ENCODE measurements at places on chromosomes 5 and 9.

- DNase-seq, result no peak
Observed at GRCh38 chr9:81666123-81666522, 23.2 kb downstream of the TLE1 start.

- no peak for DNase-seq
Observed at GRCh38 chr9:97980479-97980803, 2.7 kb upstream of the ANP32B start.

GRCh38 chr5:8767746-8768145, 778.1 kb downstream of the SEMA5A start:
- DNase-seq, result no peak

DNA sequence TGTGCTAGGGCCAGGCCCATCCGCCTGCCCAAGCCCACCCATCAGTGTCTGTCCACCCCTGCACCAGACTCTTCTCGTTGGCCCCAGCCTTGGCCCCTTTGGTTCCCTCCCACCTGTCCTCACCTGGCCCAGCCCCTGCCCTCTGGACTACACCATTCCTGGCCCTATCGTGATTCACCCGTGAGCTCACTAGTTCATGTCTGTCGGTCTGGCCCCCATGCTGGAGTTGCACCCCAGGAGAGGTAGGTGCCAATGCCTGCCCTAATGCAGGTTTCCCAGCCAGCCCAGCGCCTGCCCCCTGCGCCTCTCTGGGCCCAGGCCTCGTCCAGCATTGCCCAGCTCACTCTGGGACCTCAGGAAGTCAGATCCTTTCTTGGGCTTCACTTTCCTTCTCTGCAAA, 115.4 kb upstream of the LMX1B start:
- DNase-seq, result no peak

DNA sequence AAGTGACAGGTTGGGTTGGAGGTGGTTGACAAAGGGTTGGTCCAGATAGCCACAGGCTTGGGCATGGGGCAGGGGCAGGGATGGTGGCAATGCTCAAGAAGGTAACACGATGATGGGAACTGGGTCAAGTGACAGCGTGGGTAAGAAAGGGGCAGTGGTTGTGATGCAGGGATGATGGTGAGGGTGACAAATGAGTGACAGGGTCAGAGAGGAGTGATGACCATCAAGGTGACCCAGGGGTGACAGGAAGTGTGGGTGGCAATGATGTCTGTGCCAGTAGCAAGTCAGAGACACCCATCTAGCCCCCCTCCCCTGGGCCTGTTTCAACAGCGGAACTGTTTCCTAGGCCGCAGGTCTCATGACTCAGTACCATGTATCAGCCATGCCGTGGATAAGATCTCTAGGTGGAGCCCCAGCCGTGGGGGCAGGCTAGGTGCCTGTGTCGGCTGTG, 20.5 kb downstream of the AQP3 start:
- DNase-seq, result no peak

DNA sequence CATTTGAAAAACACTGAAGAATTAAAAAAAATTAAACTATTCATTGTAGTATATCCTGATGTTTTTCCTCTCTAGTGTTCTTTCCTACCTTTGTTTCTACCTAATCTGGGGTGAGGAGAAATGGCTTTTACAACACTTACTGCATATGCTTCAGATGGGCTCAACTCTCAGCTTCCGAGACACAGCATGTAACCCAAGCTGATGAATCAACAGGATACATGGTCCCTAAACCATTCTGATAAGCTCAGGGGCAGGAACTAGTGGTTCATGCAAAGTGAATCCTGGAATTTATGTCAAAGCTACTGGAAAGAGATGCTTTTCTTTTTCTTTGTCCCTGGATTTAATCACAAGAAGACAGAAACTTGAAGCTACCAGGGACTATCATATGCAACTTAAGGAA, 672.5 kb upstream of the RORB start:
- DNase-seq, result no peak

DNA sequence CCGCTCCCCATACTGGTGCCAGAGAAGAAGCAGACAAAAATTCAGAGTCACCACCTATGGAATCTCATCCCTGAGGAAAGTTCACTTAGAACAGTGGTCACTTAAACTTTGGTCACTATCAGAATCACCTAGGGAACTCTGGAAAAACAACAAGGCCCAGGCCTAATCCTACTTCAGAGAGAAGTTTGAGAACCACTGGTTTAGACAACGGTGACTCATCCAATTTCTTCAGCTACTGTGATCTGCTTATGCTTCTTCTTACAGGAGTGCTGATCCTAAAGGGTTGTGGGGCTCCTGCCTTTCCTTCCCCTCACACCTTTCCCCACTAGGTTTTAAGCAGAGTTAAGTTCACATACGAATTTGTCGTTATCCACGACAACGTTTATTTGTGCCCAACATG, 194.7 kb upstream of the KLF4 start:
- no peak for DNase-seq

GRCh38 chr5:142395334-142395733, 70.5 kb upstream of the SPRY4 start:
- DNase-seq, result no peak

- no peak for DNase-seq
Observed at GRCh38 chr5:144202072-144202471, 31.4 kb downstream of the KCTD16 start.

GRCh38 chr9:130198501-130199179, 26.4 kb downstream of the NCS1 start:
- DNase-seq, result no peak

DNA sequence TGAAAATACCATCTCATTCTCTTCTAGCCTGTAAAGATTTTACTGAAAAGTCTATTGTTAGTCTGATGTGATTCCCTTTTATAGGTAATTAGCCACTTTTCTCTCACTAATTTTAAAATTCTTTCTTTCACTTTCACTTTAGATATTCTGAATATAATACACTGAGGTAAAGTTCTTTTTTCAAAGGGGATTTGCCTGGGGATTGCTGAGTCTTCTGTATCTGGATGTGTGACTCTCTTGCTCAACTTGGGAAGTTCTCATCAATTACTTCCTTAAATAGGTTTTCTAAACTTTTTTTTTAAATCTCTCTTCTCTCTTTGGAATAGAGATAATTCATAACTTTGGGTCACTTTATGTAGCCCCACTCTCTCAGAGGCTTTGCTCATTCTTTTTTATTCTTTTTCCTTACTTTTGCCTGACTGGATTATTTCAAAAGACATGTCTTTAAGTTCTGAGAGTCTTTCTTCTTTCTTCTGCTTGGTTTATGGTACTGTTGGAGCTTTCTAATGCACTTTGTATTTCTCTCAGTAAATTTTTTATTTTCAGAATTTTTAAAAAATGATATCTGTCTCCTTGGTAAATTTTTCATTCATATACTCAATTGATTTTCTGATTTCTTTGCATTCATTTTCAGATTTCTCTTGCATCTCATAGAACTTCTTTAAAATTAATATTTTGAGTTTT, 55.9 kb upstream of the IL12B start:
- no peak for DNase-seq

GRCh38 chr5:172840432-172841154, 6.5 kb downstream of the ERGIC1 start:
- no peak for DNase-seq

GRCh38 chr9:130301483-130302286, 36.1 kb downstream of the HMCN2 start:
- no peak for DNase-seq

DNA sequence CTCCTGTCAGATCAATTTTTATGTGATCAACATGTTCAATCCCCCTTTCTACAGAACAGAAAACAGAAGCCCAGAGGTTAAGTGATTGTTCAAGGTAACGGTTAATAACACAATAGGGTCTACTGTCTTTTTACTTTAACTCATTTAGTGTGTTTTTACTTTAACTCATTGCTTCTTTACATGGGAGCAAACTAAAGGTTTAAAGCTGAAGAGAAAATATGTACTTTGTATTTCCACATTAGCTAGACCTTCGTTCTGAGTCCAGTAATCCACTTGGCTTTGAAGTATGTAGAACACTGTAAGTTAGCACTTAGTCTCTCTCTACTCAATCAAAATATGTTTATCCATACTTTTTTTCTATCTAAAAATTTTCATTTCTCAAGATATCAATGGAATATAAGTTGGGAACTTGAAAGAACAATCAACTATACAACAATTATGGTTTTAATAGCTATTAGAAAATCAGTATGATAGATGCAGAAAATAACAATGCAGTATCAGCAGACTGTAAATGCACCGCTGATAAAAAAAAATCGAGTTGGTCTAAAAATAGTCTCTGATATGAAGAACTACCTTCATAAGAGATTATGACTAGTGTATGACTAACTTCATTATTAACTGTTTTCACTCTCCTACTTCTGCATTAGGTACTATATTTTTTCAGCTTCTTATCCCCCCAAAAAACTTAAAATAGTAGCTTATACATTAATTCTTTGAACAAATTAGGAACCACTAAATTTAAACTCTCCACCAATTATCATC, 20.6 kb downstream of the PGGT1B start:
- DNase-seq, result no peak

DNA sequence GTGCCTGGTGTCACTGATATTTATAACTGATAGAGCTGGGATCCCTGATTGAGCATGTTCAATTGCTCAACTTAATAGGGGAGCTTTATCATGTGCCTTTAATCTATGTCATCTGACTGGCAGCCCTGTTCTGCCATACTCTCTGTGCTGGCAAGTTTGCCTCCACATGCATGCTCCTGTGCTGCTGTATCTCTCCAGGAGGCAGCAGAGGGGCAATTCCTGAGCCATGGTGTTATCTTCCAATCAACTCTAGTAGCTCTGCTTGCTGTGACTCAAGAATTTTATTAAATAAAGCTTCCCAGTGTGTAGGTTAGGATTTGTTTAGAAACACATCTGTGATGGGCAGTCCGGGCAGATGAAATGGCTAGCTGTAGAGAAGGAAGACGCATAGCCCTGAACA, 642.0 kb downstream of the KIF4B start:
- no peak for DNase-seq

- DNase-seq, result no peak
Observed at GRCh38 chr9:13450723-13451122, 171.2 kb upstream of the MPDZ start.

GRCh38 chr9:134980991-134981390, 63.3 kb upstream of the FCN1 start:
- DNase-seq, result no peak

DNA sequence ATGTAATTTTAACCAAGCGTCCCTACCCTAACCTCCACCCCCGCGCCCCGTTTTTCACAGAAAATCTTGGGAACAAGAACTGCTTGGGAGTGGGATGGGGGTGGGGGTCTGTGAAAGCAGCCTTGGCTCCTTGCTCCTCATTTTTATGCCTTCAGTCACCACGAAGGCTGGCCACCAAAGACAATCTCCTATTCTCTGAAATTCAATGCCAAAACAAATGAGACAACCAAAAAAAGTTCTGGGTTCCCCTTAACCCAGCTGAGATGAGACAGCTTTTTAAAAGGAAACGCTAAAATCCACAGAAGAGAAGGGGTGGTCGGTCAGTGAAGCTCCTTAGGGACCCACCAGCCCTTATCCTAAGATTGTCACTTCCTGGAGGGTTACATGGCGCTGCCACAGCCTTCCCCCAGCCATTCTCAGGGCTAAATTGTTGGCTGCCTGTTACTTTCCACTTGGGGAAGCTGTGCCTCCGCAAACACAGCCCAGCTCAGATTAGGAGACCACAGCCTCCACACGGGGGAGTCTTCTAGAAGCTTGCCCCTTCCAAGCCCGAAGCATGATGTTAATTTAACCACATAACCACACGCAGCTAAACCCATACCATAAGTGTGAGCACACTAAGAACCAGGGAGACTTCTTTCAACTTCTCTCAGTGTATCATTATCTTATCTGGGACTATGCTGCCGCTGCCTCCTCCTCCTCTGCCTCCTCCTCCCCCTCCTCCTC, 136.3 kb downstream of the FOXD1 start:
- DNase-seq, result no peak

DNA sequence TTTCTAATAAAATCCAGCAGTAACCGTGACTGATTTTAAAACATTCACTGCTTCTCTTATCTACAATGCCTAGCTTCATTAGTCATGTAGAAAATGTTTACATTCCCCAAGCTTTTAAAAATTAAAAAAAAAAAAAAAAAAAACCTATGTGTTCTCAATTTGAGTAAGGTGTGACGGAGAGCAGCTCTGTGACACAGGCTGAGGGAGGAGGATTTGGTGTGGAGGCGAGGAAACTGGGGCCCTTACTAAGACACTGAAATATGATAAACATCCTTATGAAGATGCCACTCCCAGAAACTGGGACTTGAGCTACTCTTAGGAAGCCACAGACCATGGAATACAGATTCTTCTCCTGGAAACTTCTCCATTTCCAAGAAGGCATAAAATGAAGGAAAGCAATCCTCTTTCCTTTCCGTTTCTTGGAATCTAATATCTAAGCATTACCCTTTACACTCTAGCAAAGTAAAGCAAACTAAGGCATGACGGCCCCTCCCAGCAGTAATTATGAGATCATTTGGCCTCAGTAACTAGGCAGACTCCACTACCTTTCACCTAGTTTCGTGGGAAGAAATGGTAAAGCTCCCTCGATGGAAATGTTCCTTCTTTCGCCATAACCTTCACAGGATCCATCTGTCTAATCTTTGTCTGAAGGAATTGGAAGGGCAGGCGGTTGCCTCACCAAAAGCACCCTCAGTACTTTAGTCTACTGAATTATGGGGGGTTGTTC, 23.5 kb downstream of the GRAMD2B start:
- DNase-seq, result no peak

GRCh38 chr5:126805063-126805462, 28.1 kb downstream of the LMNB1 start:
- DNase-seq, result no peak

DNA sequence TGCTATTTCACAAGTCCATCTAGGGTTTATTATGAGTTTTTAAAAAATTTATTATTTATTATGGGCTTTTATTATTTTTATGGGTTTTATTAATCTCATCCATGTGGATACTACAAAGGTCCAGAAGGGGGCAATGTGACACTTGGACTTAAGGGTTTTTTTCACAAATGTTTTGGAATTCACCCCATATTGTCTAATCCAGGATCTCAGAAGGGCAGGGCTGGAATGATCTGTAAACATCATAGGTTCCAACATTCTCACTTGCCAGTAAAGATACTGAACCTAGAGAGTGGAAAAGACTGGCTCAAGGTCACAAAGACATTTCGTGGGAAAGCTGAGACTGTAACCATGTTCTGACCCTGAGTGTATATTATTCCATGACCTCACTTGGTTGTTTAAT, 35.6 kb downstream of the NIM1K start:
- no peak for DNase-seq

GRCh38 chr5:96927008-96927407, 8.9 kb upstream of the LNPEP start:
- DNase-seq, result no peak

GRCh38 chr9:31597977-31598376, 786.5 kb upstream of the ACO1 start:
- DNase-seq, result no peak

GRCh38 chr5:142811866-142812557, 41.8 kb downstream of the ARHGAP26 start:
- DNase-seq, result no peak

- DNase-seq, result no peak
Observed at GRCh38 chr5:143033535-143034250, 263.5 kb downstream of the ARHGAP26 start.

GRCh38 chr9:7392148-7392547, 407.4 kb downstream of the DMAC1 start:
- DNase-seq, result no peak

GRCh38 chr9:107545036-107545435, 55.5 kb upstream of the KLF4 start:
- DNase-seq, result no peak
